ENCODE measurements at places on chromosomes 6 and 20.

DNA sequence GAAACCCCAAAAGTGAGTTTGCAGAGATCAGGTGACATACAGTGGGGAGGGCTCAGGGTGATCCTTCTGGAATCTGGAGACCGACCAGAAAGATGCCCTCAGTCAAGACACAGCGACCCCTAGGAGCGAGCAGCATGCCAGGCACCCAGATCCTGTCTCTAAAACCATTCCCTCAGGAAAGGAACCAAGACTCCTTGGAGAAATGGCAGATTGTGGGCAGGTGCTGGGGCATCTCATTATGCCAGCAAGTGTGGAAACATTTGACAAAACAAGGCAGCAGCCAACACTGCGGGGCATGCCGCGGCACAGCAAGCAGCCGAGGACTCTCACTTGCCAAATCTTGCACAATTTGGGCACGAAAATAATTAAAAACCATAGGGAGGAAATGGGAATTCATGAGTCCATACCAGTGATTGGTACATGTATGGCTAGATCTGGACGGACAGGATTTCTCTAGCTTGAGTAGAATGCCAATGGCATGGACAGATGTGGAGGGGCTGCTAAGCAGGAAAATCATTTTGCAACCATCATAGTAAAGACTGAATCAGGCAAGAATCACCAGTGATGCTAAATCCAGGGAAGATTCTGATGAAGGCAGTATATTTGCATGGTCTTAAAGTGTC lies 76.9 kb downstream of the GINS1 start:
- DNase-seq, result no peak

DNA sequence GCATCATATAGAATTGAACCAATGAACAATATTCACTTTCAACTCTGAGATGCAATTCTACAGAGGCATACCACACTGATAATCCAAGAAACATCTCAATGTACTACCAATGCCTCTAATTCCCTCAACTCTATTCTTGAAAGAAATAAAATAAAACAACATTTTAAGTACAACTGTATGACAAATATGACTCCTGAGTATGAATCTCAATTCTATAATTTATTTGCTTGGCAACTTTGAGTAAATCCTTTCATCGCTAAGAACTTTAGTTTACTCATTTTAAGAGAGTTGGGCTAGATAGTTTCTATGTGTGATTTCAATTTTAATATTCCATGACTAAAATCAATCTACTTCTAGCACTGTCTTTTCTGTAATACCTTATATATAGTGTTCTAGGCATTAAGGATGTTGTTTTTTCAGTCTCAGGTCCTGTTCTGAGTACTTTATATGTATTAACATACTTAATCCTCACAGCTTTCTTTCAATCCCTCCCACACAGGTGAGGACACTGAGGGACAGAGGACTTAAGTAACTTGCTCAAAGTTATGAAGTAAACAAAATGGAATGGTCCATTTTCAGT lies 33.4 kb downstream of the GOPC start:
- DNase-seq, result no peak

GRCh38 chr20:57475388-57476083 lies 49.4 kb downstream of the CTCFL start:
- DNase-seq, result no peak

GRCh38 chr6:81557811-81558210 lies 194.7 kb downstream of the TENT5A start:
- DNase-seq, result no peak
